Nephron progenitor cell (in vitro differentiated cells): ENCODE measurements at places on chromosomes 2 and 18.

DNA sequence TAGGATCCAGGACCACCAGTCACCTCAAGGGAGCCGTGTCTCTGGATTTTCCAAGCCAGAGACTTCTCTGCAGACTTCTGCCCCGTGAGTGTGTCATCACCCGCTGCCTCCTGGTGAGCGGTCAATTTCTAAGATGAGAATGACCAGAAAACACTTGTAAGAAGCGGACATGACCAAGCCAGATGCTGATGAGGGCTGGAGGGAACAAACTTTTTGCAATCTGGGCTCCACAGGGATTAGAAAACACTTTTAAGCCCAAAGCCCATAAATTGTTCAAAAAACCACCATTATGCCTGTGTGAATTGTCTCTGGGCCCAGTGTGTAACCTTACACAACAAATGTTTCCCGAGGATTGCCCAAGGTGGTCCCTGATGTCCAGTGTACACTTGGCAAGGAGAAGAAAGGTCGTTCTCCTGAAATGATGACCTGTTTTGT, 5.3 kb upstream of the NPPC start:
- no peak for DNase-seq

GRCh38 chr2:101199251-101199791, 48.1 kb upstream of the TBC1D8 start:
- no peak for DNase-seq

- DNase-seq, result no peak
Observed at GRCh38 chr18:8730080-8730827, 24.9 kb downstream of the MTCL1 start.

DNA sequence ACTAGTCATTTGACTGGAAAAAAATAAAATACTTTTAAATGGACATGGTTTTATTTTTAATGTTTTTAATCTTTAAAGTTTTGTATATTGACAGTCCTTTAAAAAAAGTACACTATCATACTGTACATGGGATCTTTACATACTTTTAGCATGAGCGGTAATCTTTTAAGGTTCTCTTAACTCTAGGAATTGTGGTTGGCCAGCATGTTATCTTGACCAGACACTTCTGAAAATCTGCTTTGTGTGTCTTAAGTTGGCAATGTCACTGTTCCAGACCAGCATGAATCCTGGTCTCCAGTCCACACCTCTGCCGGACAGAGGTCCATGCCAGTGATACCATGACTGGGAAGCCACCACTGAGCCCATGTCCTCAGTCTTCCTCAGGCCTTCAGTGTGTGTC, 17.7 kb downstream of the ITGB1BP1 start:
- DNase-seq, result no peak

DNA sequence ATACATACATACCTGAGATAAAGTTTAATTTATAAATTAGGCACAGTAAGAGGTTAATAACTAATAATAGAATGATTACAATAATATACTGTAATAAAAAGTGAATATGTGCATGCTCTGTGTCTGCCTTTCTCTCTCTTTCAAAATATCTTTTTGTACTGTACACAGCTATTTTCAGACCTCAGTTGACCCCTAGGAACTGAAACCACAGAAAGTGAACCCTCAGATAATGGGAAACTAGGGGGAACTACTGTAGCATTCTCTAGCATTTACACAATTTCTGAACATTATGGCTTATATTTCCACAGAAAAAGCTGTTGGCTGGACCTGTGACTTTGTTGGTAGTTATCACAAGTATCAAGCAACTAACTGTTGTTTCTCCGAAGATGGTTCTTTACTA, 25.9 kb downstream of the WDR75 start:
- no peak for DNase-seq

- DNase-seq, result peak; percentile 3
Observed at GRCh38 chr2:226796840-226797288, 2.8 kb downstream of the IRS1 start.

- peak; percentile 18 for DNase-seq
Observed at GRCh38 chr2:198127627-198128026, 323.2 kb downstream of the PLCL1 start.

DNA sequence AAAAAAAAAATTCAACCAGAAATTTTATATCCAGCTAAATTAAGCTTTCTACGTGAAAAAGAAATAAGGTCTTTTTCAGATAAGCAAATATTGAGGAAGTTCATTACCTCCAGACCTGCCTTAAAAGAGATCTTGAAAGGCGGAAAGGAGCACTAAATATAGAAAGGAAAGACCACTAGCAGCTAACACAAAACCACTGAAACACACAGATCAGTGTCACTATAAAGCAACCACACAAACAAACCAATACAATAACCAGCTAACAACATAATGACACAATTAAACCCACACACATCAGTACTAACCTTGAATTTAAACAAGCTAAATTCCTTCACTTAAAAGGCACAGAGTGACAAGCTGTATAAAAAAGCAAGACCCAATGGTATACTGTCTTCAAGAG, 958.3 kb downstream of the TSN start:
- no peak for DNase-seq

- no peak for DNase-seq
Observed at GRCh38 chr18:73768043-73768442, 379.6 kb downstream of the FBXO15 start.

GRCh38 chr2:94873362-94874276, 2.4 kb downstream of the TEKT4 start:
- no peak for DNase-seq

- no peak for DNase-seq
Observed at GRCh38 chr2:119366161-119366648, 429 bp downstream of the C2orf76 start.

- no peak for DNase-seq
Observed at GRCh38 chr2:33552758-33553461, 46.2 kb downstream of the FAM98A start.

DNA sequence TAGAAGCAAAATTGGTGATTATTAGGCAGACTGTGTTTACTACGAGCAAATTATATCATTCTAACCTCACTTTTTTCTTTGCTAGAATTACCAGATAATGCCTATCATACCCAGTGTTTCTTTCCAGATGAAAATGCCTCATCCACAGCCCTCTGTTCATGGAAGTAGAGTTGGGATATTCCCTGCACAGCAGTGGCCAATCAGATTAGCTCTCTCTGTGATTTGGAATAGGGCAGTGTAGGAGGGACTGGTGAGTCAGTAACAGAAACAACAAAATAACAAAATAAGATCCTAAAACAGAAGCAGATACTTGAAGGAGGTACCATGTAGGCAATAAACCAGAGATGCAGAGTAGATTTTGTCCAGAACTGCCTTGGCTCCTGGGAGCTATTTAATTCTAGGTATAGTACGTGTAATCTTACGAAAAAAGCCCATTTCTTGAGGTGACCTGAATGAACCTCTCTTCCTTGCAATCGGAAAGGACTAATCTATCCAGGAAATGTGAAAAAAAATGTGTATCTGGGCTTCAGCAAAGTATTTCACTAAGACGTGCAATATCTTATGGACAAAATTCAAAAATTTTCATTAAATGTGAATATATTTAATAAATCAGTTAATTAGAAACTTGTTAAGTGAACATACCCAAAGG, 18.4 kb upstream of the TMEM17 start:
- no peak for DNase-seq

DNA sequence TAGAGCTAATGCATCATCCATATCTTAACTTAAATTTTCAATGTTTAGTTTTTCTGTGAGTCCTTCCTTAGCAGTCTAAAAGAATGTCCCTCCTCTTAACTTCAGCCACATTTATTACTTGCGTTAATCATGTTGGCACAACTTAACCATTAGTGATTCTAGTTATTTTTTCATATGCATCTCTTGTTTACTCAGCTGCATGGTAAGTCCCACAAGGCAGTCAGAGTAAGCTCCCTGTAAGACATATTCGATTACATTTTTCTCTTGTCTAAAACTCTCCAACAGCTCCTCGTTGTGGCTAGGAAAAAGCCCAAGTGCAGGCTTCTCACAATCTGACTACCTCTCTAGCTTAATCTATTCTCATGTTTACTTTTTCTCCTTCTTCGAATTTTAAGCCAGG, 2045.3 kb upstream of the PIK3C3 start:
- no peak for DNase-seq

- peak; percentile 11 for DNase-seq
Observed at GRCh38 chr18:70195852-70196434, 9.5 kb downstream of the RTTN start.

DNA sequence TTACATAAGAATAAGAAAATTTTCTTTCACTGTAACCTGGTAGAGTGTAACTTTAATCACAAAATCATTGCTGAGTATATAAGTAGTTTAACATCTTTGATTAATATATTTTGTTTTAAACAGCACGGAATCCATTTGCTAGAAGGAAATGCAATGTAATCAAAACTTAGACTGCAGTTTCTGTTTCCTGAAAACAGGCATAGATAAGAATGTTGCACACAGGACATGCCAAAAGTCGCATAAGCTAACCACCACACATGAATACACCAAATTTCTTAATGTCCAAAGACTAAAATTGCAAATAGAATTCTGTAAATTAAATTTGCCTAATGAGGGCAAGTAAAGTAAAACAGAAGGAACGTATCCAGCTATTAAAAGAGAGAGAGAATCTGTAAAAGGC, 51.0 kb upstream of the SERPINB2 start:
- DNase-seq, result no peak

DNA sequence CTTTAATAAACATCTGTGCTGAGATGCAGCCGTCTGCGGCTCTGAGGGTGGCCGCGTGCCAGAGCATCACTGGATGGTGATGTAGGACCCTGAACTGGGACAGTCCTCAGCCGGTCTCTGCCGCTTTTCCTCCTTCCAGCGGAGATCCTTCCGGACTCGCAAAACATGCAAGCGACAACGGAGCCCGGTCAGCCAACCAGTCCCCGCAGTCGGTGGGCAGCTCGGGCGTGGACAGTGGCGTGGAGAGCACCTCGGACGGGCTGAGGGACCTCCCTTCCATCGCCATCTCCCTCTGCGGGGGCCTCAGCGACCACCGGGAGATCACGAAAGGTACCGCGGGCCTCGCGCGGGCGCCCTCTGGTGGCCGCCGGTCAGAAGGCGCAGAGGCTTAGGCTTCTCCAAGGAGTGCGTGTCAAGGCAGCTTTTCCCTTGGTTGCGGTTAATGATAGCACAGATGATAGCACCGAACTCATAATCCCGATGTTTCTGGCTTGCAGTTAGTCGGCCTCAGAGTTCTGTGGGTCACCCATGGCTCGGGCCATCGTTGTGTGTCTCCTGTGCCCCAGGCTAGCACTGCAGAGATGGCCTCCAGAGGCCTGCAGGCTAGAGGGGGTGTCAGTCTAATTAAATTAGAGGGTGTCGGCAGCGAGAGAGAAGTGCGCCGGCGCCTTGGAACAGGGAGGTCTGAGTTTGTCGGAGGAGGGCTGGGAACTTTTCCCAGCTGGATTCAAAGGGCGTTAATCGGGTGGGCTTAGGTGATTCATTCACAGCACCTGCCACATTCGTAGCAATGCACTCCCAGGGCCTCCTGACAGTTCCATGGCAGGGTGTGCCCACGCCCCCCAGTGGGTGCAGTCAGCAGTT, 38.5 kb downstream of the LPIN1 start:
- DNase-seq, result peak; percentile 87

- DNase-seq, result no peak
Observed at GRCh38 chr2:198157314-198157713, 352.9 kb downstream of the PLCL1 start.

- no peak for DNase-seq
Observed at GRCh38 chr2:204726831-204727230, 181.6 kb downstream of the PARD3B start.

DNA sequence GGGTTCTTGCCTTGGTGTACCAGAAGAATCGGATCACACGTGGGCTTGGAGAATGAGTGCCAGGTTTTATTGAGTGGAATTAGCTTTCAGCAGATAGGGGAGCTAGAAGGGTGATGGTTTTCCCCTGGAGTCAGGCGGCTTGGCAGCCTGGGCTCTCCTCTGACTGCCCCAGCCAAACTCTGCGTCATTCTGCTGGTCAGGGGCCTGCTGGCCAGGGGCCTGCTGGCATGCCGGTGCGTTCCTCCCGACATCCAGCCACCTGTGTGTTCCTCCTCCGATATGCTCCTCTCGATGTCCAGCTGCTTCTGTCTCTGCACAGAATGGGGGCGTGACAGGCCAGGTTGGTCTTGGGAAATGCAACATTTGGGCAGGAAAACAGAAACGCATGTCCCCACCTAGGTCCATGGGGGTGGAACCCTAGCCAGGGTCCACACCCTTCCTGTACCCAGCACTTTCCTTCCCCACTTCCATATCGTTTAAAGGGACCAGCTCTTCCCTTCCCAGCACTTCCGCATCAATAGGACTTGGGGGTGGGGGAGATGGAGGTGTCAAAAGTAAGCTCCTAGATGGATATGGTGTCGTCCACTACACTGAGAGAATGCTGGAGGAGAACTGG, 85.3 kb downstream of the VWA3B start:
- no peak for DNase-seq

GRCh38 chr2:148106331-148106730, 85.4 kb downstream of the MBD5 start:
- no peak for DNase-seq

DNA sequence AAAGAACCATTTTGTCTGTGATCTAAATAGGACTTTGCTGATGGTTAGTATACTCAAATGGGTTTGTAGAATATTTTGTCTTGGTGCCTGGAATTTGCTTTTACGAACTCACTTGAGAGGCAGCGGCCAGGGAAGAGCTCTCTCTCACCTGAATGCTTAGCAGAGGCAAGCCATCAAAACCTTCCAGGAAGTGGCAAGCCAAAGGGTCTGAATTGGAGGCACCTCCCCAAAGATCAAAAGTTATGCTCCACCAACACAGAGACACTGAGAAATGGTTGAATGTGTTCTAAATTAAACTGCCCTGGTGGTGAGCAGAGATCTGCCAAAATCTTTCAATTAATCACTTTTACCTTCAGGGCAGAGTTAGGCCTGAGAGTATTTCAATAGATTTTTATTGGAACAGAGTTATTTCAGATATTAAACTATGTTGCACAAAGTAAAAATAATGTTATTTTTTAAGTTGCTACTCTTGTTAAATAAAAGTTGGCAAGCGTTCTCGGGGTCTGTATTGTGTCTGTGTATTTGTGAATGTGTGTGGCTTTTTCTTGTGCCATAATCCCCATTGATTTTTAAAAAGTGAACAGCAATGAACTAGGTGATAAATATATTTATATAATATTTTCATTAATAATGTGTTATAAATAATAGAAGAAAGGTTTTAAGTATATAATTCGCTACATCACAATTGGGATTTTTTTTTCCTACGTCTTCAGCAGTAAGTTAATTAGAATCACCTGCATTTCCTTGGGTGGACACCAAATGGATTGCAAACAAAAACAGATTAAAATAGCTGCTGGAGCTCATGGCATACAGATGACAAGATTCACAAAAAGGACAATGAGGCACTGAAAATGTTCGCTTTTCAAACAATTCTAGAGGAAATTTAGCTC, 416.1 kb downstream of the ARHGAP15 start:
- DNase-seq, result no peak

DNA sequence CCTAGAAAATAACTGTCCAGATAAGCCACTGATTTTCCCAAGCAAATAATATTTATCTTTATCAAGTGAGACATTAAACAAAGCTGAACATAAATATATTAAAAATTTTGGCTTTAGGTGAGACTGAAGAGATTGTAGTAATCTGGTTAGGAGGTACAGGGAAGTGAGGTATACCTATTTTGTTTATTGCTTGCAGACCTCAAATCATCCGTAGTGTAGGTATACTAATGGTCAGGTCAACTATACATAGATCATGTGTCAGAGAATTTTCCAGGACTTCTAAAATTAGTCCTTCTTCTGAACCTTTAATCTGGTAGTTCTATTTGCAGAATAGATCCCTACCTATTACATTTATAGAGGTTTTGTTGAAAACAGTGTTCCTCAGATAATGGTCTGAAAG, 41.5 kb downstream of the SP140 start:
- no peak for DNase-seq
